ENCODE measurements at places on chromosomes 7 and 10.

GRCh38 chr7:32250003-32250402 lies 179.8 kb upstream of the PDE1C start:
- DNase-seq = no peak

- no peak for DNase-seq
These were observed 5.0 kb downstream of the TRUB1 start for GRCh38 chr10:114943000-114943399.

GRCh38 chr7:127986581-127987521 lies 44.4 kb downstream of the LRRC4 start:
- no peak for DNase-seq

GRCh38 chr7:98618786-98619185 lies 1.7 kb downstream of the NPTX2 start:
- DNase-seq = no peak

DNA sequence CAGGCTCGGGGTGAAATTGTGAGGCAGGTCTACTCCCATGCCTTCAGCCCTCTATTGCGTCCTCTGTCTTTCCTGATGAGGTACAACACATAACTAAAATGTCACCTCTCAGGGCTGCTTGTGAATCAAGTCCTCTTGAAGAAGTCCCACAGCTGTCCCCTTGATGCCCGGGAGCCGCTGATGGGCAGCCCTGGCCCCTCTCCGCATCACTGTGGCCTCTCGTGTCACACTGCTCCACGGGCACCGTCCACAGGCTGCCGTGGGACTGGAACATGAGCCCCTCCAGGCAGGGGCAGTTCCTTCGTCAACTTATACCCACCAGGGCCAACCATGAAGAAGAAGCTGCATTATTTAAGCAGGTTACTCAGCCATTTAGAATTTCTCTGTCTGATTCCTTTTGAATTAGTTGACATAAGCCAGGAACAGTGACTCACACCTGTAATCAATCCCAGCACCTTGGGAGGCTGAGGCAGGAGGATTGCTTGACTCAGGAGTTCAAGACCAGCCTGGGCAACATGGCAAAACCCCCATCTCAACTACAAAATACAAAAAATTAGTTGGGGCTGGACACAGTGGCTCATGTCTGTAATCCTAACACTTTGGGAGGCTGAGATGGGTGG lies 58.5 kb upstream of the UBE3C start:
- no peak for DNase-seq
